ENCODE measurements at places on chromosomes 3 and 15.

DNA sequence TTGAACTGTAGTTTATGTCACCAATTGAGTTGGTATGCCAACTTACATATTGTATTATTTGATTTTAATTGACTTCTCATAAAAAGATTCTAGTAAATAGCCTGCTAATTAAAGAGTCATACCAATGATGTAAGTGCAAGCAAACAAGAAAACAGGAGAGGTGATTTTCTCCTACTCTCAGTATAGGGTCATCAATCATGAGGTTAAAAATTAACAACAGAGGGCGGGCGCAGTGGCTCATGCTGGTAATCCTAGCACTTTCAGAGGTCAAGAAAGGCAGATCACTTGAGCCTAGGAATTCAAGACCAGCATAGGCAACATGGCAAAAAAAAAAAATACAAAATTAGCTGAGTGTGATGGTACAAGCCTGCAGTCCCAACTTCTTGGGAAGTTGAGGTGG lies 108.7 kb downstream of the MYO9A start:
- DNase-seq = no peak

DNA sequence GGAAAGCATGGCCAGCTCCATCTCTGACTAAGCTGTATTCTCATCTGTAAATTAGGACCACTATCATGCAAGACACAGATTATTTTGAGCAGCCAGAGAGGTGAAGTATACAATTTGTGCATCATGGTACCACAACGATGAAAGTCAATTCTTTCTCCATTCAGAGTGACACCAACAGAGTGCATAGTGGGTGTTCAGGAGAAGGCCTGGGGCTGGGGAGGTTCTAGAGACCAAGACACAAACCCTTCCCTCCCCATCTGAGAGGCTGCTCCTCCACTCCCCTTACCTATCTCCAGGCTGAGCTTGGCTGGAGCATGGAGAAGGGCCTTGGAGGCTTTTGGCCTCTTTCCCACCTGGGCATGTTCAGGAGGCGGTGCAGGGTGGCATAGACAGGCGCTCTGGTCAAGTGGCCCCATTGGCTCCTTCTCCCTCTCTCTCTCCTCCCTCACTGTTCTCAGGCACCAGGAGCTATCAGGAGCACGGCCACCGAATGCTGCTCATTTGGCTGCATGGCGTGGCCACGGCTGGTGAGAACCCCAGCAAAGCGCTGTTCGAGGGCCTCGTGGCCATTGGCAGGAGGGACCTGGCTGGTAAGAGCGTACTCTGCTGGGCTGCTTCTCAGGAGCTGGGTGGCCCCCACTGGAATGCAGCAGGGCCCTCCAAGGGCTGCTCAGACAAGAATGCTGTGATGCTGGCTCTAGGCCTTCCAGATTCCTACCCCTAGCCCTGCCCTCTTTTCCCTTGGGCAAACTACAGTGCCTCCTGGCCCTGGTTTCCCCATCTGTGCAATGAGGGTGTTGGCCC lies 37.9 kb downstream of the ANKDD1A start:
- no peak for DNase-seq

DNA sequence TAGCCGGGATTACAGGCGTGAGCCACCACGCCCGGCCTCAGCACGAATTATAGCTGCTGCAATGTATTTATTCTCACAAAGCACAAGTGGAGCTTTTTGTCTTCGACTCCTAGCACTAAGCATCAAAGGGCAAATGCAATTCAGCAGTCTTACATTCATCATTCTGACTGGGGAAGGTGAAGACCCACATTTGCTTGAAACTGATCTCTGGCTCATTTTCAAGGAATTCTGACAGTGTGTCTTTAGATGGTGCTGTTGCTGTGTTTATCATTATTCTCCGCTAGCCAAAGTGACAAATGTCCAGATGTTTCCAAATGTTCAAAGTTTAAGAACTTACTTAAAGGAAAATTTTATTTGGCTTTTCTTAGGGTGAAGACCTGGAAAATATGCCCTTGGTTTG lies 55.9 kb downstream of the SGO1 start:
- DNase-seq = no peak

DNA sequence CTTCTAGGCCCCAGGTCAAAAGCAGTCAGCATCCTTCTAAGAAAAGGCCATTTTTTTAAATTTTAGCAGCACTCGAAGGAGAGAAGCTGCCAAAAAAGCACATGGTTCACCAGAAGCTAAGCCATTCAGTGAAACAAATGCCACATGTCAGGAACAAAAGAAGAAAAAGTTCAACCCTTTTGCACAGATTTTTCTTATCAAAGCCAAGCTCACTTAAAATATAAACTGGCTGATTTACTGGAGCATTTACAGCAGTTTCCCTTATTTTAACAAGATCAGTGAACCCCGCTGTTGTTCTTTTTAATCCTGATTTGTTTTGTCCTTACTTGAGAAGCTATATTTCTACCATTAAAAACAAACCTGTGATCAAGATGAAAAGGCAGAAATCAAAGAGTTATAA lies 46.5 kb upstream of the SYNPR start:
- DNase-seq = no peak

DNA sequence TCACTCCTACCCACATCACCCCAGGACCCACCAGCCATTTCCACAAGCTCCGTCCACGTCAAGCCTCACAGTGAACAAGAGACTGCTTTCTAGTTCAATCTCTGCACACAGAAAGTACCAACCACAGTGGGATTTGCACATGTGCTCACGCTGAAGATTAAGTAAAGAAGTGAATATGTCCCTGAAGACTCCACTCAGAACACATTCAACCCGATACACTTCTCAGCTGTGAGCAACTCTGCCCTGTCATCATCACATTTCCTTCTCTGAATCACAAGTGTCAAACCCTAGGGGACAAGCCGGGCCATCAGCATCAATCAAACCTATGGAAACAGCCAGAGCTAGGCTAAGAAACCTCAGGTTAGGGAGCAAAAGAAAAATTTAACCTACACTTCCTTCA lies 1.9 kb downstream of the STIMATE start:
- no peak for DNase-seq

DNA sequence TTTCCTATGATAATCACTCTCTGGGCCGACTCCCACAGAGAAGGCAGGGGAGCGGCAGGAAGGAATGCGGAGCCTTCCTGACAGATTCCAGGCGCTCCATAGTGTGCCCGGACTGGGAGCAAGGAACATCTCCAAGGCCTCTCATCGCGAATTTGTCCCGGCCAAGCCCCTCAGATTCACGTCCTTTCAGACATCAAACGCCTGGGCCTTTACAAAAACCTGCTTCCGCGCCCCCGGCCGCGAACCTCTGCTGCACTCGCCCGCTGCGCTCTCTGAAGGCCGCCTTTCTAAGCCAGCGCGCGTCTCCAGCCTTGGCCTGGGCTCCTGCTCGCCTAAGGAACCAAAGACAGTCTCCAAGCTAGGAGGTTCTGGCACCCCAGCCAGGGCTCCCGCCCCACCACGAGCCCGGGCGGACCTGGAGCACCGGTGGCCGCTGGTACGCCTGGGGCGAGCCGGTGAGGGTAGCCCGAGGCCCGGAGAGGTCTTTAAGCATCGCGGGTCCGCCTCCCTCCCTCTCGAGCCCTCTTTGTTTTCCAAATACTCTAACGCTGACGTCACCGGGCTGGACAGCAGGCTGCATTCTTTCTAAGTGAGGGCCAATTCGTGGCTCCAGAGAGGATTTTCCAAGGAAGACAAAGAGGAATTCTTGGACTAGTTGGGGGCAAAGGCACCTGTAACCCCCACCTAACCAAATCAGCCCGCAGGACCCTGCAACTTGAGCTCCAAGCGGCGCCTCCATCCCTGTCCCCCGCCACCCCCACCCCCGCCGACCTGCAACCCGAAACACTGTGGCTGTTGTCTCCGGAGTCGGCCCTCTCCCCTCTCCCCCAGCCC lies 759 bp downstream of the AMOTL2 start:
- no peak for DNase-seq

DNA sequence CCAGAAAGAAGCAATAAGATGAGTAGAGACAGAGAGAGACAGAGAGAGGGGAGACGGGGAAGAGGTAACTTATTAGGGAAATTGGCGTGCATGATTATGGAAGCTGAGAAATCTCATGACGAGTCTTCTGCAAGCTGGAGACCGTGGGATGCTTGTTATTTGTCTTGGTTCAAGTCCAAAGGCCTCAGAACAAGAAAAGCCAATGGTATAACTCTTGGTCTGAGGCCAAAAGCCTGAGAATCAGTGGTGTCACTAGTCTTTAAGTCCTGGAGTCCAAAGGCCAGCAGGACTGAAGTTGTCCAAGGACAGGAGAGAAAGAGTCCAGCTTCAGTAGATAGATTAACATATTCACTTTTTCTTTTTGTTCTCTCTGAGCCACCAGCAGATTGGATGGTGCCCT lies 613.6 kb downstream of the CADM2 start:
- DNase-seq = no peak
